ENCODE measurements at places on chromosomes 16 and 17.
A peak's percentile ranks its signal among the peaks of the same experiment; 100 is the strongest.

- peaks cover 7% of the 10 kb centered on the region for H3K36me3 ChIP-seq
- H3K27me3 ChIP-seq, result no peaks in the 10 kb centered on the region
- no peak overlapping the region for H3K27ac ChIP-seq
- no peak overlapping the region for H3K4me3 ChIP-seq
Measured at GRCh38 chr16:10922328-10923145, 19.7 kb downstream of the DEXI start.

GRCh38 chr17:17569691-17570090, 21.8 kb downstream of the PEMT start:
- no peaks in the 10 kb centered on the region for H3K27me3 ChIP-seq
- H3K27ac ChIP-seq, result no peak overlapping the region
- no peak overlapping the region for H3K4me3 ChIP-seq
- no peak for DNase-seq
- no peaks in the 10 kb centered on the region for H3K36me3 ChIP-seq

DNA sequence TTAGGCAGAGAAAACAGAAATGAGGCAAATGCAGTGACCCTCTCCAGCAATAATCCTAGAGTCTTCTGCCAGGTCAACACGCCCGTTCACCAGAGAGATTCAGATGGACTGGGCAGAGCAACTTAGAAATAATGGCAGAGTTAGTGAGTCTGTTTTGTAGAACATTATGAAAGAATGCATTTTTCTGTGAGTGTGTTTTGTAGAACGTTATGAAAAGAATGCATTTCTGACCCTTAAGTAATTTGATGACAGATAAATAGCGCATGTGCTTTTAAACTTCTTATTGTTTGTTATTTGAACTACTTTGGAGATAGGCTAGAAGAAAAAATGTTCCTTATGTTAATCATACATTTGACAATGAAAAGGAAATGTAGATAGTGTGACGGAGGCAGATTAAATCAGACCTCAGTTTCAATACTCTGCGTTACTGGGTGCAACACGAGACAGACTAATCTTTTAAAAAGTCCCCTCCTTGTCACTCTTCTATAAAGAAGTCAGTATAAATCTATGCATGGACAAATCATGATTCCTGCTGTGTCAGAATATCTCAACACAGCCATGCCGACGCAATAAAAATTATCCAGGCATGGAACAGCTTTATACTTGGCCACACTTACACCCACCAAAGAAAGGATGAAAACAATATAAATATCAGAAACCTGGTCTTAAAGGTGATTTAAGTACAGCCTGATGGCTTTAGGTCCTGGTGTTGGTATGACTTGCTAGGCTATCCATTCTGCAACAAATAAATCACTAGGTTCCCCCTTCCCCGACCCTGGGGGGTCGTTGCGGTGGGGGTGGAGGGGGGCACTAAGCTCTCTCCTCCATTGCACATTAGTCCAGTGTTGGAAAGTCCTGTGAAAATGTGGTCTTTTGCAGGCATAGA, 47.8 kb downstream of the MARCHF10 start:
- no peak for DNase-seq
- H3K27me3 ChIP-seq, result no peaks in the 10 kb centered on the region
- H3K27ac ChIP-seq, result no peak overlapping the region
- no peaks in the 10 kb centered on the region for H3K4me1 ChIP-seq
- no peaks in the 10 kb centered on the region for H3K36me3 ChIP-seq
- no peak overlapping the region for H3K4me3 ChIP-seq

DNA sequence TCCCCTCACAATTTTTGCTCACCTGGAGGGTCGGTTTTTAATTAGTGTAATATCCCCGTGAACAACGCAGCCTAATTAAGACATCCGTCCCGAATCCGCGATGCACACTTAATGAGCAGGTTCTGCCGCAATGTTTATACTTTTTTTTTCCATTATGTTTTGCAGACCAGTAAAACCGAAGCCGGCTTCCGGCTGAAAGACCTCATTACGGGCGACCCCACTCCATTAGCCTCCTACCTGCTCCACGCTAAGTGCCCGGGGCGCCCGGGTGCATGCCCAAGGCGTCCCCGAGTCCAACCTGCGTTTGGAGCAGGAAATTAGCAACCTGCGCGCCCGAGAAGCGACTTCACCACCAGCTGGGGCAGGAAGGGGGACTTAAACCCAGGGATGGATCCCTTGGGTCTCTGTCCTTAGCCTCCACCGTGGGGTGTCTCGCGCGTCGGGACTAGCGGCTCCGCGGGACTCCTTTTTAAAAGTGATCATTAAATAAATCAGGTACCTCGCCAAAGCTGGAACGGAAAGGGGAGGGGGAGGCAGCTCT, 1.7 kb downstream of the RBFOX3 start:
- peaks cover 5% of the 10 kb centered on the region for H3K27me3 ChIP-seq
- no peaks in the 10 kb centered on the region for H3K4me1 ChIP-seq
- no peaks in the 10 kb centered on the region for H3K36me3 ChIP-seq

DNA sequence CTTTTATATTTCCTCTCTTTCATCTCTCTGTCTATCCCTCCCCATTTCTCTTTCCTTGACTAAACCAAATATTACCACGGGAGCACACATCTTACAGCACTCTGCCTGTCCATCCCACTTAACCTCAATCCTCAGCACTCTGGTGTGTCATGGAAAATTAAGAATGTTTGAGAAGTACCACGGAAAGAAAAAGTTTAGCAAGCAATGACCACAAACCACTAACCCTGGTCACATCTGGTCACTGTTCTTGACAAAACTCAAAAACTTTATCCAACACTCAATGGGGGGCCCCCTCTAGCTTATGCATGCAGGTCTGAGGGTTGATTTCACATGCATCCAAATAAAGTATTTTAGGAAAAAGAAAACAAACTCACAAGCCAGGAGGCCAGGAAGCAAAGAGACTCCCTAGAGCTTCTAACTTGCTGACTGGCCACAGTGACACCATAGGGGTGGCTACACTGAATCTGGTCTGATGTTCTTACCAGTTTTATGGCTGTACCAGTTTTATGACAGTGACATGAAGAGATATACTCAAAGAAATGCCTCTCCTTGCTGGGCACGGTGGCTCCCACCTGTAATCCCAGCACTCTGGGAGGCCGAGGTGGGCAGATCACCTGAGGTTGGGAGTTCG, 229.2 kb downstream of the STX8 start:
- H3K4me1 ChIP-seq, result no peaks in the 10 kb centered on the region
- no peak overlapping the region for H3K27ac ChIP-seq
- H3K4me3 ChIP-seq, result no peak overlapping the region
- DNase-seq, result no peak
- H3K36me3 ChIP-seq, result no peaks in the 10 kb centered on the region
- no peaks in the 10 kb centered on the region for H3K27me3 ChIP-seq

DNA sequence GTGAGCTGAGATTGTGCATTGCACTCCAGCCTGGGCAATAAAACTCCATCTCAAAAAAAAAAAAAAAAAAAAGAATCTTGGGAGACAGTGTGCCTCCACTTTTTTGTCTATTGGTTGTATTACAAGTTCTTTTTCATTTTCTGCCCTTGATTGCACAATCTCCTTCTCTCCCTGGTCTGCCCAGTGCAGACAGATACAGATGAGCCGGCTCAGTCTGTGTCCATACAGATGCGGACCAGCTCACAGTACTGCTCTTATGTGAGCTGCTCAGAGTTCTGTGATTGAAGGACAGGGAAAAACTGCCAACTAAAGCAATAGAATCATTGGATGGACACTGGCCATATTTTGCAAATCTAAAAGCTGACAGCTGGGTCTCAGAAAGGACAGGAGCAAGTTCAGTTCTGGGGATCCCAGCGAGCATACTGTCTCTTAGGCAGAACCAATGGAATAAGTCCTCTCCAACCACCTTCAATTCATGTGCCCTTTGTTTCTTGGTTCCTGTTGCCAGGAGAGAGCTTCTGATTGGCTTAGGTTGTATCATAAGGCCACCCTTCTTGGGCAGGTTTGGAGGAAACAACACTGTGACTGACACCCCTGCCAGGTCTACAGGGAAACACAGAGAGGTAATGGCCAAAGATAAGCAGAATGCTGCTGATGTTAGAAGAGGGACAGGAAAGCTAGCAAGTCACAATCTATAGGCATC, 495.6 kb upstream of the HSBP1 start:
- H3K27me3 ChIP-seq, result no peaks in the 10 kb centered on the region
- no peak for DNase-seq
- no peaks in the 10 kb centered on the region for H3K36me3 ChIP-seq
- no peak overlapping the region for H3K27ac ChIP-seq
- H3K4me1 ChIP-seq, result no peaks in the 10 kb centered on the region
- no peak overlapping the region for H3K4me3 ChIP-seq

DNA sequence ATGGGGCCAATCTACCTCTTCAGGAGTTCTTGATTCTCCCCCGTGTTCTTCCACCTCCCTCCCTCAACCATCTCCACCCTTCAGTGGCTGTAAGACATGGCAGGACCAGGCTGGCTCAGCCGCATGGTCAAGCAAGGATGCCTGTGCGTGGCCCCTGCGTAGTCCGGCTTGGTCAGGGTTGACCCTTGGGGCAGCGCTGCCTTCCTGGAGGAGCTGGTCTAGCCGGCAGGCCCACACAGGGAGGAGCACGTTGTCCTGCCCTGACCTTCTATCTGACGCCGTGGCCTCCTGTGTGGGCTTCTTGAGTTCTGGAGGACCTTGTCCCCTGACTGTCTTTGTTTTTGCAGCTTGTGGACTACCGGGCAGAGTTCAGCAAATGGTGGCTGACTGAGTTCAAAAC, 169.8 kb downstream of the DNAH9 start:
- no peak overlapping the region for H3K27ac ChIP-seq
- no peak overlapping the region for H3K4me3 ChIP-seq
- no peaks in the 10 kb centered on the region for H3K4me1 ChIP-seq
- H3K27me3 ChIP-seq, result no peaks in the 10 kb centered on the region
- no peak for DNase-seq
- no peaks in the 10 kb centered on the region for H3K36me3 ChIP-seq

DNA sequence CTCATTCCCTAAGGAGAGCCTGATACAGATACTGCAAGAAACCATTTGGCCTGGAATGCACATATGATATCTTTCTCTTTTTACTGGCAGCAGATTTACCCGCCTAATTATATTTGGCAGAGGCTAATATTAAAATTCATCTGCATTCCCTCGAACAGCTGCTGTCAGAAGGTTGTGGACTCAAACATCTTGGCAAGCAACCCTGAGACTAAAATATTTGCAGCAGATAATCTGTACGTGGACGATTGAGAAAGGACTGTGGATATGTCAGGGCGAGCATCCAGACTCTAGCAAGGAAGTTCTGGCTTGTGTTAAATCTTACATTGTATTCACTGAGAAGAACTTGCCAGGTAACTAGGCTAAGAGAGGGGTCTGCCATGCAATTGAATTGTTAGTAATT, 65.2 kb downstream of the SNX20 start:
- no peak overlapping the region for H3K4me3 ChIP-seq
- no peak for DNase-seq
- H3K36me3 ChIP-seq, result no peaks in the 10 kb centered on the region
- H3K27ac ChIP-seq, result no peak overlapping the region

- no peaks in the 10 kb centered on the region for H3K36me3 ChIP-seq
- H3K27me3 ChIP-seq, result no peaks in the 10 kb centered on the region
- H3K4me1 ChIP-seq, result peaks cover 83% of the 10 kb centered on the region
- no peak overlapping the region for H3K4me3 ChIP-seq
- peak overlapping the region; percentile 10 for H3K27ac ChIP-seq
- DNase-seq, result peak; percentile 8
Measured at GRCh38 chr17:10119203-10120108, 79.0 kb downstream of the GAS7 start.

DNA sequence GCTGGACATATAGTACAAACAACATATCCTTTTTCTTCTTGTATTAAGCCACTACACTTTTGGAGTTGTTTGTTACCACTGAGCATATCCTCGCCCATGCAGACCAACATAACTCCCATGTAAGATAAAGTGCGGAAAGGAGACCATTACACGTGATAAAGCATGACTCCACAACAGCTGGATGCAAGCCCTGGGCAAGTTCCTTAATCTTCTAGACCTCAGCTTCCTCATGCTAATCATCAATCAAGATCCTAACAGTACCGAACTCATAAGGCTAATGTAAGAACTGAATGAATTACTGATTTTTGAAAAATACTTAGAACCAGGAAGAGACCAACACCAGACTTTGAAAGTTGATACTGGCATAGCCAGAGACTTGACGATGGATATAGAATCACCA, 47.0 kb upstream of the GSG1L start:
- no peak overlapping the region for H3K4me3 ChIP-seq
- DNase-seq, result no peak
- H3K36me3 ChIP-seq, result peaks cover 79% of the 10 kb centered on the region
- H3K27ac ChIP-seq, result no peak overlapping the region
- H3K4me1 ChIP-seq, result no peaks in the 10 kb centered on the region

GRCh38 chr17:81442791-81443190, 47.5 kb downstream of the BAHCC1 start:
- H3K36me3 ChIP-seq, result no peaks in the 10 kb centered on the region
- no peaks in the 10 kb centered on the region for H3K27me3 ChIP-seq
- H3K4me3 ChIP-seq, result no peak overlapping the region
- no peak overlapping the region for H3K27ac ChIP-seq
- DNase-seq, result no peak

DNA sequence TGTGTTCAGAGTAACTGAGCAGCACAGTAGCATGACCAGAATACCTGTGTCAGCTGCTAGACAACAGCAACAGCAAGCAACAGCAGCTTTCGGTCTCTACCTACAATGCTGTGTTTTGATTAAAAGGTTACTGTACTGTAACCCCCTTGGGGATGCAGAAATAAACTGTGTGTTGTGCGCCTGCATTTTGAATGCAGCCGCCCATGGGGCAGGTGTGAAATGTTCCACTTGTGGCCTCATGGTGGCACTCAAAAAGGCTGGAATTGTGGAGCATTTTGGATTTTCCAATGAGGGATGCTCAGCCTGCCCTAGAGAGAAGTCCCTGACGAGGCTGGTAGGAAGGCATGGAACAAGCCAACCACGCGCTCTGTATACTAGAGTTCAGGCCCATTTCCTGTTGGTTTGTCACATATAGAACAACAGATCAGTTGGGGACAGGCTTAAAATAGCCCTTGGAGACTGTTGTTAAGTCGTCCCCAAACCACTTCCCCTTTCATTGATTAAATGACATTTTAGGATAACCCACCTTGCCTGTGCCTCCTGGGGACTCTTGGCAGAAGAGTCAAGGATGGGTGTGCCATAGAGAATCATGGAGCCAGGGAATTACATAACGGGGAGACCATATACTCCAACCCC, 27.1 kb downstream of the SCPEP1 start:
- no peak overlapping the region for H3K27ac ChIP-seq
- H3K4me3 ChIP-seq, result no peak overlapping the region
- DNase-seq, result no peak
- H3K36me3 ChIP-seq, result no peaks in the 10 kb centered on the region
- no peaks in the 10 kb centered on the region for H3K27me3 ChIP-seq

GRCh38 chr17:35255316-35255715, 12.4 kb downstream of the SLFN5 start:
- no peak overlapping the region for H3K27ac ChIP-seq
- no peak overlapping the region for H3K4me3 ChIP-seq
- no peaks in the 10 kb centered on the region for H3K27me3 ChIP-seq

- peaks cover 15% of the 10 kb centered on the region for H3K27me3 ChIP-seq
- no peak overlapping the region for H3K27ac ChIP-seq
- H3K36me3 ChIP-seq, result no peaks in the 10 kb centered on the region
- DNase-seq, result no peak
- H3K4me1 ChIP-seq, result peaks cover 6% of the 10 kb centered on the region
- no peak overlapping the region for H3K4me3 ChIP-seq
Measured at GRCh38 chr16:75491876-75492275, 3.4 kb downstream of the CHST6 start.
